Esophagus mucosa (tissue), 1 donor: ENCODE measurements at places on chromosomes 3 and 15. TPM values are rescaled to one million over a fixed set of nuclear protein-coding genes. Genes with fewer than 3 reads are reported as not detected.

DNA sequence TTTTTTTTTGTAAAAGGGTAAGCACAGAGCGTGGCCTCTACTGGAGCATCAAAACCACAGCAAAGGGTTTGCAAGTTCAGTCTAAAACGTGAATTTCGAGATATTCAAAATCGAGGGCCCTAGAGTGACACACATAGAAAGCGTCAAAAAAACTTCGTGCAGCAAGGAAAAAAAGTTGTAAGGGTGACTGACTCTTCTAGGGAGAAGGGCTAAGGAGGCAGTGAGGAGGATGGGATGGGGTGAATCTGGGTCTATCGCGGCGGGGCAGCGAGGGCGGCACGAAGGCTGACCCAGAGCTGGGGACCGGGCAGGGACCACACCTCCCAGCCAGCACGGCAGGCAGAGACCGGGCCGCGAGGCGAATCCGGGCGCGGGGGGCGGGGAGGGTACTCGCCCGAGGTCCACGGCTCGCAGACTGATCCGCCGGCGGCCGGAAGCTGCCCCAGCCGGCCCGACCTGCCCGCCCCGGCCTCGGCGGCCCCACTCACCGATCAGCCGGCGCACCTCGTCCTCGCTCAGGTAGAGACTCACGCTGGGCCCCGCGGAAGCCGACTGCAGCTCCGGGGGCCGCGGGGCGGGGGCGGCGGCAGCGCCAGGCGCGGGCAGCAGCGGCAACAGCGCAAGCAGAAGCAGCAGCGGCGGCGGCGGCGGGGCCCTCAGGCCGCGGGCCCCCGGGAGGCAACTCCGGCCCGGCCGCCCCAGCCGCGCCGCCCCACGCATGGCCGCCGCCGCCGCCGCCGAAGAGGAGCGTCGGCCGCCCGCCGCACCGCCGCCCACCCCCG, 533 bp downstream of the RYK start:
- peak; percentile 52 for ATAC-seq

GRCh38 chr3:59895972-59896371, 846.1 kb upstream of the CFAP20DC start:
- no peak for ATAC-seq

DNA sequence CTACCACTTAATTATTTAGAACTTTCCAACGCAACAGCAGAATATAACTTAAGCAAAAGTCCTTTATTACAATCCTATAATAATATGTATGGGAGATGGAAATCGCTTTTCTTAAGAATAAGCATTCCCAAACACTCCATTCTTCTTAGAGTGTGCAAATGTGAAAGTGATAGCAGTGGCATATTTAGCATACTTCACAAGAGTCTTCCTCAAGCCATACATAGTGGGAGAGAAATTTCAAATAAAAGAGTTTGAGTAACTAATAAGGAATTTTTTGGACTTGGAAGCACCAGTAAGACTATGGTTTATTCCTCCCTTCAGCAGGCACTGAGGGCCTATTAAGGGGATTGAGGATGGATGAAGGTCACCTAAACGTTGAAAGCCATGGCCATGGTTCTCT, 22.1 kb upstream of the BNC1 start:
- no peak for ATAC-seq

The KBTBD13 gene
- not detected for total RNA-seq

DNA sequence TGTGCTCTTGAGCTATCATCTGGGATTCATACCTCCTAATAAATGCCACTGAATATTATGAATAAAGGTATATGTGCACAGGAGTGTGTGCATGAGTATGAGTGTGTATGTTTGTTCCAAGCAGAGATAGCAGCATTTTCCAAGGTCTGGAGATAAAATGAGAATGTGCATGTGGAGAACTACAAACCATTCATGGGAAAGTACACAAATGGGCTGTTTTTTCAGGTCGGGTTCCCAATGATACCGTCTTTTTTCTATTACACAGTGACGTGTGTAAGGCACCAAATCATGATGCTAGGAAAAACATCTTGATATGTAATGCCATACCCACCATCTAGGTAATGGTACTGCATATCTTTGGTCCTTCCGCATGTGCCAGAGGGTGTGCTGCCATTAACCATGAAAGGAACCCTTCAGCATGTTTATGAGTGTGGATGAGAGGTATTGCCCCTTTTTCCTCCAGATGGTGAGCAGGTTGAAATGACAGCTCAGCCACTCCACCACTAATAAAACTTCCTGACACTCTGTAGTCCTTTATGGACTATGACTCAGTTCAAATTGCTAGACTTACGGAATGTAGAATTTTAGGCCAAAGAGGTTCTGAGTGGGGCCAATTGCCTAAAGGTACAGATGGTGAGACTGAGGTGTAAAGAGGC, 36.4 kb upstream of the COPB2 start:
- no peak for ATAC-seq

- ATAC-seq: no peak
Measured at GRCh38 chr3:115999001-115999585, 375.8 kb downstream of the GAP43 start.

- ATAC-seq: peak; percentile 73
Measured at GRCh38 chr3:70770650-70771049, 458.2 kb upstream of the MDFIC2 start.

DNA sequence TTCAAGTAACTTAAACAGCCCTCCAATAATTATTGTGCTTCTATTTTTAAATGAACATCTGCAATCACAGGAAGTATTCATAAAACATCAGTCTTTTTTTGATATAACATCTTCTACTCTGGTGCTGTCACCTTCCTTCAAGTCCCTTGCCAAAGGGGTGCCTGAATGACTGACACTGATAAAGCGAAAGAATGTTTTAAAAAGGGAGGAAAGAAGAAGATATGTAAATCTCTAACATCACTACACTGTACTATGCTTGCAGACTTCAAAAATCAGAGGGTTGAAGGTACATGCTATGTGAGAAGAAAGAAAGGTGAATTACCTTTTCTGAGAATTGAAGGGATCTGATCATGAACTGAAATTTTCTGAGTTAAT, 253.7 kb downstream of the ZPLD1 start:
- ATAC-seq: no peak

- no peak for ATAC-seq
Measured at GRCh38 chr15:52254391-52254790, 41.2 kb downstream of the MYO5C start.

DNA sequence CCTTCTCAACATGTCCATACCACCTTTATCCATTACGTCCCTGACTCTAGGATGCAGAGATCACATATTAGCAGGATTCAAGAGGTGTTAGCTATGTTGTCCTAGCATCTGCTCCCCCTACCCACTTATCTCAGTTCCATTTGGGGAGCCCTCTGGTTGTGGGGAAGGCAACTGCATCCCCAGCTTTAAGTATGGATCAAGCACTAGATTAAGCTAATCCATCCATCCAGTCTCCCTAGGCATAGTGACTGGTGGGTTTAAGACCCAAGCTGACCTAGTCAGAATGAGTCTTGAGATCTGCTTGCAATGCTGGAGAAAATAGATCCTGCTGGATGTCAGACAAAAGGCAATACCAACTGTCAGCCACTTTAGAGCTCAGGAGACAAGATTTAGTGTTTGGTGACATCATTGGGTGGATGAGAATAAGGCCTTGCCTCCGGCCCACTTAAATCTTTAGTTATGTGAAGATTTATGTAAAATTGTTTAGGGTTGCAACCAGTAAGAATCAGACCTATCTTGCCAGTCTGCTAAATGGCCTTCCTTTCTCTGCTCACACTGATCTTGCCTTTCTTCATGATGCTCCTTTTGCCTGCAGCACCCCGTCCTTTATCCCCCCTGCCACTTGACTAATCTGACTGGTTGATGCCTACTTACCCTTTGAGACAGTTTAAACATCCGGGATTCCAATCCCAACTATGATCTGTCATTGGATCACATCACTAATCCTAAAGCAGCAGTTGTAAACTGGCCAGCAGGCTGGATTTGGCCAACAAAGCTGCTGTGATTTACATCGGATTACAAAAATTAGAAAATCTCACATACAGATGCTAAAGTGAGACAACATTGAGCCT, 2.1 kb upstream of the ISY1 start:
- ATAC-seq: no peak

GRCh38 chr3:151016478-151016795, 43.9 kb upstream of the CLRN1 start:
- ATAC-seq: no peak

- no peak for ATAC-seq
Measured at GRCh38 chr3:107525644-107526305, 3.0 kb downstream of the BBX start.

The GPR62 gene
- total RNA-seq: not detected

The LMAN1L gene
- not detected for total RNA-seq

DNA sequence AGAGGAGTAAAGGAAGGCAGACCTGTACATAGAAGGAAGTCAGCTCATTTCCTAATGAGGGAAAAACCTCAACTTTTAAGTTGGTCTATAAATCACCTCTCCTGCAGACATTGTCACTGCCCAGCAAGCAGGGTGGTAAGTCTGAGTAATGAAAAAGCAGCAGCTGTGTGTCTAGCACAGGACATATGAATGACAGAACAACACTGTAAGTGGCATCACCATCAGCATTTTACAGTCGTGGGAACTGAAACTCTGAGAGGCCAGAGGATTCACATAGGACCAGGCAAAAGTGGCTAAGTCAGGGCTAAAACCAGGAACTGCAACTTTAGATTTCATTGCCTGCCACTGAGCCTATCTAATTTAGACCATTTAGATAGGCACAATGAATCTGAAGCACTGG, 235.6 kb downstream of the CLSTN2 start:
- ATAC-seq: no peak

DNA sequence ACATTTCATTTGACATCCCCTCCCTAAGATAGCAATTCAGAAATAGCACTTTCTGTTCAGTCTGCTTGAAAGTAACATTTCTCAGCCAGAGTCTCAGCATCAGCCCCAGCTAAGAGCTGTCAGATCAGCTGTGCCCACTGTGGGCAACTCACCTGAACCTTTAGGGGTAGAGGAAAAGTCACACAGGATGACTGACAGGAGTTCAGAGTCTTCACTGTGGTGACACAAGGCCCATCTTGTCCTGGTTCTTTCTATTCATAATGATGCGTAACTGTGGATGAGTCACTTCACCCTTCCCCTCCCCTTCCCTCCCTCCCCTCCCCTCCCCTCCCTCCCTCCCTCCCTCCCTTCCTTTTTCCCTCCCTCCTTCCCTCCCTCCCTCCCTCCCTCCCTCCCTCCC, 96.1 kb upstream of the RASGRP1 start:
- ATAC-seq: peak; percentile 35

The TRIM42 gene
- total RNA-seq: not detected

DNA sequence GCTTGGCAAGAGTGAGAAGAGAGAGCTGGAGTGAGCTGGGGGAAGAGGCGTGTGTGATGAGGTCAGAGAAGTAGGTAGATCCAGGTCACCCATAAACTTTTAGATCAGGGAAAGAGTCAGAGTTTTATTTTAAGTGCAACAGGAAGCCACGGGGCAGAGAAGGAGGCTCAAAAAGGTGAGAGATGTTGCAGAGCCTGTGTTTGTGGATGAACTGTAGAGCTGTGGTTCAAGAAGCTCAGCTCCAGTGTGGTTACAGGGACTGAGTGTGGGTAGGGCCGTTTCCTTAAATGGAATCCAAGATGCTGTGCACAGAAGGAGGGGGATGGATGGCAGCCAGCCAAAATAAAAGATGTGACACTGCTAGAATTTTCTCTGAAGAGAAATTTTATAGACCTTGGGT, 337.2 kb downstream of the SATB1 start:
- no peak for ATAC-seq
